Calu3 (cell line): ENCODE measurements at places on chromosomes 5 and 9.

- DNase-seq = peak; percentile 12
Measured at GRCh38 chr9:87950765-87951488, 23.4 kb downstream of the CDK20 start.

- DNase-seq = peak; percentile 79
Measured at GRCh38 chr5:116652196-116652729, 77.6 kb upstream of the SEMA6A start.

- DNase-seq = no peak
Measured at GRCh38 chr5:59020611-59021285, 437.9 kb downstream of the RAB3C start.

- DNase-seq = no peak
Measured at GRCh38 chr5:114473541-114473940, 111.7 kb downstream of the KCNN2 start.
